Ovary (tissue), 10 donors: ENCODE measurements at places on chromosomes 2 and 18. TPM values are rescaled to one million over a fixed set of nuclear protein-coding genes. Genes with fewer than 3 reads are reported as not detected.
A peak's percentile ranks its signal among the peaks of the same experiment; 100 is the strongest.

- no peak for DNase-seq
Measured at GRCh38 chr2:143728498-143728897, 599.3 kb downstream of the ARHGAP15 start.

- DNase-seq, result no peak
Measured at GRCh38 chr2:75480971-75481836, 79.5 kb downstream of the EVA1A start.

GRCh38 chr2:30275256-30275655 is 43.9 kb downstream of the LBH start:
- no peak for DNase-seq

DNA sequence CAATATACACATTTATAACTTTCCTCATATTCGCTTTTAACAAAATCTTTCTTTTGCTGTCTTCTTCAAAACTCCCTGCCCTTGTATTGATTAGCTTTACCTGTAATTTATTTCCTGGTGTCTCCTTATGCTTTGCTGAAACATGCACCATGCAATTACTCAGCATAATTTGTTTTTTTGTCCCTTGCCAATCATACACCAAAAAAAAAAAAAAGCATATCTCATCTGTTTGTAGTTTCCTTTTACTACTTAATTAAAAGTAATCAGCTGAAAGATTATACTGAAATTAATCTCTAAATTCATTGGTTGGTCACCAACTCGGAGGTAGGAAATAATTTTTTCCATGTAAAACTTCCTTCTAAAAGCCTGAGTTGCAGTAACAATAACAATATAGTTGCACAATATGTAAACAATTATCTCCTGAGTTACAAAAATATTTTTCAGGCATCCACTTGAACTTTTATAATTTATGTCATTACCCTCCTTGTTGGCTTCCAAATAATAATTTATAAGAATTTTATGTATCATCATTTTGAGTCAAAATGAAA is 53.0 kb upstream of the ROCK1 start:
- no peak for DNase-seq

- DNase-seq, result no peak
Measured at GRCh38 chr2:190990132-190990531, 23.8 kb downstream of the STAT1 start.

DNA sequence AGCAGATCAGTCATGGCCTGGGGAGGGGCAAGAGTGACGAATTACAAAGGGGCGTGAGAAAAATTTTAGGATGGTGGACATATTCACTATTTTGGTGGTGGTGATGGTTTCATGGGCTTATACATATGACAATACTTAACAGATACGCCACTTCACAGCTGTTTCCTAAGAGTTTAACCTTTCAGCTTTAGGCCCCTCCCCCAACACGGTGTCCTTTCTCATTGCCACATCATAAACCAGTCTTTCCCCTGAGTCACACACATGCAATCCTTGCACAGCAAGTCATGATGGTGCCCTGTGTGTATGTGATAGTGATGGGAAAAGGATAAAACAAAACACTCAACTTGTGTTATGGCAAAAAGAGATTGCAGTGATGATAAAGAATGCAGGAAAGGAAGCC is 47.6 kb upstream of the IL1R1 start:
- DNase-seq, result no peak

- no peak for DNase-seq
Measured at GRCh38 chr18:14936313-14936712, 188.3 kb downstream of the ANKRD30B start.

DNA sequence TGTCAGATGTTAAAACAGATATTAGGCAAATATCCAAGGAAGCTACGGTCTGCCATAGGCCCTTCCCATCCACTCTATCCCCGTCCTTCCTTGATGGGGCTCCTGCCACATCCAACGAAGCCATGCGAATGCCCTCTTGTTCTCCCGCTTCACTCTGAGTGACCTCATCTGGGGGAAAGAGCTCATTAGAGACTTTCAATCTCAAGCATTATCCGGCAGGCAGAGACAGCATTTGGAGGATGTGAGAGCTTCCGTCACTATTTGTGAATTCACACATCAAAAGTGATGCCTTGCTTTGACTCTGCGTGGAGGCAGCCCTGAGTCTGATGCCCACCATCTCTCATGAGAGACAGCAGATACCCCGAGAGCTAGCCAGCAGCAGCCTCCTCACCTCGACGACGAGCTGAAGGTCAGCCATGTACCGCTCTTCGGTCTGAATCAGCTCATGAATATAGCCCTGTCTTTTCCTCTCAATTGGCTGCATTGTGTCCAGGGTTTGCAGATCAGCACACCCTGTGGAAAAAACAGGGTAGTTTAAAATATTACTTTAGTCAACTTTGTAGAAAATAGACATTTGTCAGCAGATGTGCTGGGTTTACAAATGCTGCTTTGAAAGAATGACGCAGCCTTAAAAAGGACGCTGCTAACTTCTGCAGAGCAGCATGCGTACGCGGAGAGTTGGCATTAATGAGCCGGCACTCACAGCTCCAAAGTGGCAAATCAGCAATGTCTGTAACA is 45.9 kb downstream of the FAM228A start:
- DNase-seq, result no peak

DNA sequence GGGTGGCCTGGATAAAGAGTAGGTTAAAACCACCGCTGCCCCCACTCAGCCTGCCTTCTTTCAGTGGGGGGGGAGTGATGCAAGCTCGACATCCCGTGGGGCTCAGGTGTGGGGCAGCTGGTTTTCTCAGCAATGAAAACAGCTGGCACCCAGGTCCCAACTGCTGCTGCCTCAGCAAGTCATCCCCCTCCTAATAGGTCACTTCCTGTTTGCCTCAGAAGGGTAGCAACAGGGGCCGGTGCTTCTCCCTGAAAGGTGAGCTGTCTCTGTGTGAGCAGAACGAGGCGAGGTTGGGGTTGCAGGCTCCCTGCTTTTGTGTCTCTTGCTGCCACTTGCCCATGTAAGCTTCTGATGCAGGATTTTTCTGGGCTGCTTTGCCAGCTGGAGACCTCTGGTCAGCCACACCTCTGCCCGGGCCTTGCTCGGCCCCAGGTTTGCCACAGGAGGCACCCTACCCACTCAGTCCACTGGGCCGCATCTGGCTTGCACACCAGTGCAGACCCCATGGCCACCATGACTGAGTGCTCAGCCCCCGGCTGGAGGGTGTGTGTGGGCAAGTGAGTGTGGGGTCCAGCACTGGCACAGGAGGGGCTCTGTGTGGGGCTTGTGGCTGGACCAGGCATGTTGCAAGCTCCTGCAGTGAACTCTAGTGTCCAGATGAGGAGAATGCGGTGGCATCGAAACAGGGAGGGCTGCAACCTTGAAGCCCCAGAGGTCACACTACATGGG is 11.5 kb upstream of the ASB1 start:
- no peak for DNase-seq

- peak; percentile 77 for DNase-seq
Measured at GRCh38 chr18:26547646-26548414, 523 bp downstream of the KCTD1 start.

Gene SF3B6
- 74.0 TPM for total RNA-seq

Gene RTN4
- total RNA-seq, result 144 TPM

Gene EIF5B
- 20.4 TPM for total RNA-seq

Gene WDR7
- 21.9 TPM for total RNA-seq

Gene IL36B
- total RNA-seq, result not detected

Gene MC2R
- total RNA-seq, result not detected

Gene KIF3C
- total RNA-seq, result 10.2 TPM

Gene RBM43
- 17.3 TPM for total RNA-seq

Gene COL4A4
- 6.2 TPM for total RNA-seq

Gene RAB17
- total RNA-seq, result 4.3 TPM
